HS-27A (cell line): ENCODE measurements at places on chromosomes 6 and 20.

DNA sequence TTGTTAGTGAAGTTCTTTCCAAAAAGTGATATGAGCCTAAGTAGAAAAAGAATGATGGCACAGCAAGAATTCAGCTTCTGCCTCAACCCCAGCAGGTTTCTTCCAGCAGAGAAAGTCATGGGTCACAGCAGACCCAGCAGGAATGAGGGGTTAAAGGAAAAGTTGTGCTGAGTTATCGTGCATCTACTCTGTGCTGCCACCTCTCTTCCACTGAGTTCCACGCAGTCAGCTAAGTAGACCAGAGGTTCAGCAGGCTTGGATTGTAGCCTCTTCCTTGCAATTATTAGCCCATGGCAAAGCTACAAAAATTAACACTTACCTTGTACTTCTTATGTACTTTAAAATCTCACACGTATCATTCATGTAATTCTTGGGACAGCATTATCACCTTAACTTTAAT lies 510.8 kb downstream of the PTPRT start:
- DNase-seq: no peak

DNA sequence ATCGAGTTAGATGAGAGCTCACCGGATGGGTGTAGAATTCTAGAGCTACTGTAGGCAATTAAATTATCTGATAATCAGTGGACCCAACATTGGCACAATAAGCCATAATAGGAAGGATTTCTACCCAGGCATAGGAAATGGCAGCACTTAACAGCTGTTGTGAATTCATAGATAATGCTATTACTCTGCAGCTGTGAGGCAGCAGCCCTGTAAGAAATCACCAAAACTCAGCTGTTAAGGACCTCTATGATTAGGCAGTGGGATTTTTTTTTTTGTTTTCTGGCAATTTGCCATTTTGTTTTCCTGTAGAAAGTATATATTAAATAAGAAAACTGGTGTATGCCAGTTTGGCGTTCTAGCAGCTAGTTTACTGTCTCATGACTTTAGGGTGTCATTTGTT lies 609.1 kb upstream of the SLC35B3 start:
- no peak for DNase-seq

GRCh38 chr6:113464960-113465359 lies 392.2 kb upstream of the MARCKS start:
- no peak for DNase-seq

DNA sequence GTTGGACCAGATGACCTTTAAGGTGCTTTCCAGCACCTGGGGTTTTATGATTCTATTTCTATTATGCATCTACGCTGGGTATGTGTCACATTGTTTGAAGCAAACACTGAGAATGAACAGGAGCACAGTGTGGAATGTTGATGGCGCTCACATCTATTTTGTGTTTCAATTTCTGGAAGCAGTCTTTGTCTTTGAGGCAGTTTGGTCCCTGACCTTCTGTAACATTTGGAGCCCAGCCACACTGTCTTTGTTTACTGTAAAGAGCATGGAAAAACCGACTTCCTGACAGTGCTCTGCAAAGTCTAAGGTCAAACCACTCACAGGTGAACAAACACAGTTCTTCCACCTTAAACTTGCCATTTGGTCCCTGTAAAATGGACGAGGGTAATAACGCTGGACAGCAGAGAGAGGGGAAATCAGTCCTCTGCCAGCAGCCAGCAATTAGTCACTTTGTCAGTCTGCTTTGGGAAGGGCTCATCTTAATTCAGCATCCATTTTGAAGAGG lies 155.5 kb downstream of the PRL start:
- no peak for DNase-seq

DNA sequence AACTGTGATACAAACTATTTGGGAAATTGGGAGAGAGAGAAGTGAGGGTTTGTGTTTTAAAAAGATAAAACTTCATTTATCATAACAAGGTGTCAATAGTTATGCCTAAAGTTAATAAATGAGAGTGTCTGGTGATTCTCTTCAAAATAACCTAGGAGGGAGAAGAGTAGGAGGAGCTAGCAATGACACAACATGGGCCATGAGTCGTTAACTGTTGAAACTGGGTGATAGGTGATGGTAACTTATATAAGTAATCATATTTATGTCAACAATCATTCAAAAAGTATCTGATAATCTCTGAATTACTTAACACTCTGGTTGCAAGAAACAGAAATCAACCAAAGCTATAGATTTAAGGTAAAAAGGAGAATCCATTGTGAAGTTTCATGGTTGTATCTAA lies 46.8 kb upstream of the INSM1 start:
- no peak for DNase-seq

DNA sequence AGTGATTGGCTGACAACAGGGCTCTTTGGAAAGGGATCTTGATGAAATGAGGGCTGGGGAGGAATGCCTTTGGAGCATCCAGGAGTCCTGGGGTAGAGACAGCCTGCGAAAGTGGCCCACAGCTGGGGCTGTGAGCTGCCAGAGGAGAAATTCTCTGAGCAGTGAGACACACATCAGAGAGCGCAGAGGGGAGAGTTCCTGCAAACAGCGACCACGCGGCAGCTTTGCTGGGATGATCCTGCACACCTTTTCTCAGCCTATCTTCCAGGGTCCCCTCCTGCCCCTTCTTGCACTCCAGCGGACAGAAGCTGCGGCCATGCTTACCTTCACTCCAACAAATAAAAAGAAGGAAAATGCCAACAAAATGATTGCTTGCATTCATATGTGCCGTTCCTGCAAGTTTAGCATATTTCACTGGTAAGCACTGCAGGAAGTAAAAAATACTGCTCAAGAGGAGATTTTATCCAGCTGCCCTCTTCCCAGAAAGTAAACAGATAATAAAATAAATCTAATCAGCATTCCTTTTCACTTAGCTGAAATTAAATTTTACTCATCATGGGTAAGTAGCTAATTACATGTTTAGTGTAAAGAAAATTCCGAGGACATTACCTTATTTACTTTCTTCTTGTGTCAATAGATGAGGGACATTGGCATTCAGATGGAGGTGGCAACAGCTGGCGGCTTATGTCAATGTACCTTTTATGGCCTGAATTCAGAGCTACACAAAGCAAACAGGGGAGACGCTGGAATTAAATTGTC lies 339.9 kb upstream of the ARID1B start:
- DNase-seq: no peak

DNA sequence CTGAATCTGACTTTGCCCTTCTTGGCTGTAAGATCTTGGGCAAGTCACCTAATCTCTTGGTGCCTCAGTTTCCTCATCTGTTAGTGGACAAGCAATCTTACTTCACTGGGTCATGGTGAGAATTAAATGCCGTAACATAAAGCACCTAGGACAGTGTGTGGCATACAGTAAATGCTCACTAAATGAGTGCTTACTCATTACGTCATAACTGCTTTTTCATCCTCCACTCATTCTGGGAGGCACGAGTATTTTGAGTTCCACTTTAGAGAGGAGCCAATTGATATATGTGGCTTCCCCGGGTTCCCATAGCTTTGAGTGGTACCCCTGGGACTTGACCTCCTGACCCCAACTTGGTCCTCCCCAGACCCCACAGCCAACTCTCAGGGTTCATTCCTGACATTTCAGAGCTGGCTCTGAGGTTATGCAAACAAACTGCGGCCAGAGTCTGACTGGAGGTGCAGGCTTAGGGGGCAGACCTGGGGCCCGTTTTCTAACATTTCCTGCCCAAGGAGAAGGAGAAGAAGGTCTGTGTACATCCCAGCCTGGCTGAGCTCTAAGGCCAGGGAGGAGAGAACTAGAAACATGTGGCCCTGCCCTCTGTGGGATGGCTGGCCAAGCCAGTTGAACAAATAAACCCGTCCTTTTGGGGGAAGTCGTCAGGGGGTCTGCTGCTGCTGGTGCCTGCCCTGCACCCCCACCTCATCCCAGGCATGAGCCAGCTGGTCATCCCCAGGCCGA lies 5.8 kb downstream of the ANGPT4 start:
- DNase-seq: no peak

GRCh38 chr6:83008626-83009025 lies 57.0 kb downstream of the UBE3D start:
- no peak for DNase-seq

GRCh38 chr20:38840894-38841470 lies 35.5 kb downstream of the PPP1R16B start:
- DNase-seq: no peak

GRCh38 chr6:165800337-165800736 lies 137.3 kb upstream of the PDE10A start:
- no peak for DNase-seq

DNA sequence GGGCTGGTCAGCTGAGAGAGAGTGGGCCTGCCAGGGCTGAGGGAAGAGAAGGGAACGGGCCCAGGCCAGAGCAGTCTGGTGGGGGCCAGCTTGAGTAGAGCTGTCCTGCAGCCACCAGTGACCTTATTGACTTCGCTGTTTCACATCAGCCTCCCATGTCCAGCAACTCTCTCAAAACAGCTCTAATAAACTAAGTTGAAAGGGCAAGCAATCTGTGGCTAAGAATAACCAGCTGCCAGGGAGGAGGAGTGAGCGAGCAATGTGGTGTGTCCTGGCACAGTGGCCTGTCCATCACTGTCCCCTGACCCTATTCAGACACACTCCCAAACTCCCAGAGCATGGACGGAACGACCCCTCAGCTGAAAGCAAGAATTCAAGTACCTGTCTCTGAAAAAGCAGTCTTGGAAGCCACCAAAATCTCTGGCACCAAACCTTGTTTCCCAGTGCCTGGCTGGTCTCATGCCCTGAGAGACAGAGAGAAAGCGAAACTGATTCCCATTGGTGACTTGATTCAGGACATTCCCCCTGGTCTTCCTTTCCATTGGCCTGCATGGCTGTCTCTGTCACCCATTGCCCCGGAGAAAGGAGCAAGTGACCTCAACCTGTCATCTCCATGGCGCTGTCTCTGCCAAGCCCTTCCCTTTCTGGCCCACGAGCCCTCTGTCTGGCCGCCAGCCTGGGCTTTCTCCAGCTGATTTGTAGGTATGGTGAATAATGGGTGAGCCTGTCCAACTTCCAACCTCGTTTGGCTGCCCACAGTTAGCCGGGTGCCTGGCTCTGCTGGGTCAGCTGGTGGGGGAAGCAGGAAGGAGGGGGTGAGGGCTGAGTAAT lies at the start of gene DDO:
Gene DDO, minus strand, starts transcription at position 490 of the 831 bp plus-strand sequence. CDS start 2,113 bp downstream, outside the sequence.
- DNase-seq: no peak

DNA sequence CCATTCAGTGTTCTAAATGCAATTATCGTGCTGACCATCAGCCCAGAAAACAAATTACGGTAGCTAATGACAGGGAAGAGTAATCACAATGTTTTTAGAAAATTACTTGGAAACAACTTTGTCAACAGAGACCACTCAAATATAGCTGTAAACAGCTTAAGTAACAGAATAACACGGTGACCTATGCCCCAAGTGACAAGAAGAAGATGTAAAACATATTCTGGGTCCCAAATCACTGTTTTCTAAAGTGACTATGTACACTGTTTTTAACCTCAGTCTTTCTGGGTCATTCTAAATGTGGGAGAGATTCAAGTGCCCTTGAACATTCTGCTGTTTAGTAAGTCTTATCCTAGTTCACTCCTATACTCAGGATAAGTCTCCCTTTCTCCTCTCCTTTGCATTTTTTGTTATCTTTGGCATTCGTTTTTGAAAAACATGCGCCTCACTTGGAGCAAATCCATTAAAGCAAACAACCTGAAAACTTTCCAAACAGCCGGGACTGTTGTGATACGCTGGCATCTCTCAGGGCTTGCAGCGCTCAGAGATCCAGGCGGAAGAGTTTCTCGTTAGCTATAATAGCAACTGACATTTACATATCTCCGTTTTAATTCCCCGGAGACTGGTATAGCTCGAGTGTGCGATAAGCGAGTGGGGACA lies 114.5 kb upstream of the SOX4 start:
- DNase-seq: no peak

DNA sequence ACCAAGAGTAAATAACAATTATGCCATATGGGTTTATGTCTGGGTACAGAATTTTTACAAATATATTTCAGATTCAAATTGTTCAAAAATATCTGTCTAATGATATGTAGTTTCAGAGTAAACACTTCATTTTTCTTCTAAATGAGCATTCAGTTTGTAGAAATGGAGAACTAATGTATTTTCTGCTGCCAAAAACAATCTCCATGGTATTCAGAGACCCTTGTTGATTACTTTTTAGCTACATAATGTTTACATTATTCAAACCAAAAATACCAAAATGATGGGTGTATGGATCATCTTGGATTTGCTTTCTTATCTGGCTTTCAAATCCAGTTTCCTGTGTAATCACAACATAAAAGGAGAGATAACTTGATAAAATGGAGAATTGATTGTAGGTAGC lies 576.0 kb upstream of the CDH4 start:
- DNase-seq: no peak

- no peak for DNase-seq
Observed at GRCh38 chr6:78909391-78909790, 42.0 kb downstream of the IRAK1BP1 start.

- DNase-seq: peak; percentile 41
Observed at GRCh38 chr20:9392892-9393857, 121.2 kb upstream of the LAMP5 start.

GRCh38 chr6:30611150-30611855 lies 5.7 kb downstream of the PPP1R10 start:
- DNase-seq: no peak

- no peak for DNase-seq
Observed at GRCh38 chr6:1670711-1671462, 61.2 kb downstream of the FOXC1 start.

DNA sequence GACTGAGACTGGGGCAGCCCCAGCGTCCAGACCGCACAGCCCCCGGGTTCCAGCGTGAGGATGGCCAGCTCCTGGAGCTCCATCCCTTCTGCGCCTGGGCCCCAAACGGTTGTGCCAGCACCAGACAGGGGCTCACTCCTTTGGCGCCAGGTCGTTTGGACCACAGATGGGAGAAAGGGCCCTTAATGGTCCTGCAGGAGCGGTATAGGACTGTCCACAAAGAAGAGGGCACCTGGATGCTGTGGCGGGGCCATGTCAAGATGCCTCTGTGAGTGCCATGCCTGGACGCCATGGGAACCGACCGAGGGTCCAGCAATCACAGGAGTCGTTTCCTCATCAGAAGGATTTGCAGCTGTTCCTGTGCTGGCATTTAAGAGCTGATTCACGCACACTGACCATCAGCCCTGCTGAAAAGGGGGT lies 82.7 kb downstream of the DLL1 start:
- no peak for DNase-seq

GRCh38 chr20:48695255-48695654 lies 132.5 kb downstream of the PREX1 start:
- DNase-seq: peak; percentile 12

- DNase-seq: no peak
Observed at GRCh38 chr6:41358503-41358902, 23.1 kb downstream of the NCR2 start.

GRCh38 chr6:69279805-69280204 lies 517.0 kb downstream of the LMBRD1 start:
- no peak for DNase-seq

- DNase-seq: no peak
Observed at GRCh38 chr6:32244946-32245398, 21.1 kb upstream of the NOTCH4 start.

DNA sequence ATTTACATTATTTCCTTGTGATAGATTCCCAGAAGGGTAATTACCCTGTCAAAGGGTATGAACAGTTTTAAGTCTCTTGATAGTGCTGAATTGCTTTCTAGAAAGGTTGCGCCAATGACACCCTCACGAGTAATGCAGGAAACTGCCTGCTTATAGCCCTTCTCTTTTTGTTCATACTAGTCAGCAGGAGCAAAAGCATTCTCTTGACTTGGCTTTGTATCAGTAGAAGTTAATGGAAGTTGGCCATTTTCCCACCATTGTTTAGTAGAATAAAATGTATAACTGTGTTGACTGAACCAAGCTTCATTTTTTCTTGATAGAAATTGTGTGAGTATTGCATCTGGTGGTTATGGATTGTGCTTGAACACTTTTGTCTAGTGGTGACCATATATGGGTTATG lies 100.1 kb downstream of the FARS2 start:
- DNase-seq: no peak

GRCh38 chr20:1338801-1339200 lies 9.9 kb upstream of the SDCBP2 start:
- no peak for DNase-seq

- no peak for DNase-seq
Observed at GRCh38 chr6:32291543-32291942, 67.7 kb upstream of the NOTCH4 start.
